ENCODE measurements at places on chromosomes 11 and 22.
A peak's percentile ranks its signal among the peaks of the same experiment; 100 is the strongest.

GRCh38 chr11:72058416-72059034 lies 21.8 kb downstream of the NUMA1 start:
- peak; percentile 83 for DNase-seq

- no peak for DNase-seq
Observed at GRCh38 chr11:11660363-11660740, 38.5 kb upstream of the GALNT18 start.

DNA sequence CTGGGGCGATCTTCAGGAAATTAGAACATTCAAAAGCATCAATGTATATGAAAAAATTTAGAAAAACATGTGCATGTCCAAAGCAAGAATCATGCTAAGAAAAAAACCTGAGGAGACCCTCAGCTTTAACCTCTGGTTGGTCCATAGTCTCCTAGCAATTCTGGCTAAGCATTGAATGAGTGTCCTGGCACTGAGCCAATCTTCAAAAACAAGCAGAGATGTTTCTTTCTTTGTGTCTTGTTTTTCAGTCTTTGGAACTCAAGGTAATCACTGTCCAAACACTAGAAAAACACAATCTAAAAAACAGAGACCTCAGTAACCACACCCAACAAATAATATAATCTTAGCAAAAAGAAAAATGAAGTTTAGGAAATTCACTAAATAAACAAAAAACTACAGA lies 205.4 kb upstream of the CARD18 start:
- no peak for DNase-seq

DNA sequence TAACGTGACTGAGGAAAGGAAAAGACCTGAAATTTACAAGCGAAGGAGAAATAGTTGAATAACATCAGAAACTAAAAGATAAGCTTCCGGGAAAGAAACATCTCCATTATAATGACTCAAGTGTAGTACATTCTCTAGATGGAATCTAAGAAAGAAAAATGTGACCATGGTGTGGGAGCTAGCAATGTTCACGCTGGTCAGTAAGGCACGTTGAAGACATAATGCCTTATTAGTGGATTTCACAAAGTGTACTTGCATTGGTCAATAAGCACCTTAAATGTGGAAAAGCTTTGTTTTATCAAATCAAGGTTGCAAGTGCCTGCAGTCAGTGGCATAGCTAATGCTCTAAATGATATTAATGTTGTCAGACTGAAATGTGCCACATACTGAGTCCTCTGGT lies 2.8 kb upstream of the LARGE1 start:
- no peak for DNase-seq

- DNase-seq: peak; percentile 88
Observed at GRCh38 chr11:19071255-19071654, 10.7 kb upstream of the MRGPRX2 start.

DNA sequence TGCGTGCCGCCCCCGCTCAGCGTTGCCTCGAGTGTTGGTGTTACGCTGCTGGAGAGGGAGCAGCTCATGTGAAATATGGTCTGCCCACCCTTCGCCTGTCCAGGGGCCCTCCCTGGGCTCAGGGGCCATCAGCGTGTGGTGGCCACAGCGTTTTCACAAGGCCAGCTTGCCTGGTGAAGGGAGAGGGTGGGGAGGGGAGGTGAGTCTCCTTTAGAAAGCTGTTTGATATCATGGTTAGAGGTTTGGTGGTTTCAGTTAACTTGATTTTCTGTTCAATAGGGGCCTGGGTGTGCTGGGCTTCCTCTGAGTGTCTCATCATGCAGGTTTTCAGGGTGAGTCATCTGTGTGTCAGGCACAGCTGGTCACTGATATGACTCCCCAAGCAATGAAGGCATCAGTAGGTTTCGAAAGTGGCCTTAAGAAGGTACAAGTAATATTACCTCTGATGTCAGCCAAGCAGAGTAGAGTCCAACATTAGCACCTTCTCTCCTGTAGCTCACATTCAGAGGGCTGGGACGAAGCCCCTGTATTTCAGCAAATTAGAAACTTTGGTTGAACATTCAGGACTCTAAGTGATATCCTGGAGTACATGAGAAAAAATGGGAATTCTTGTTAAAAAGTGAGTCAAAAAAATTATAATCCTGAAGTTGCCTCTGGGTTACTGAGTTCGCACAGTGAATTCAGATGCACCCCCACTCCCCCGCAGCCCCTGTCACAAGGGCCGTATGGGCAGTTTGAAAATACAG lies 172.5 kb downstream of the TBC1D22A start:
- peak; percentile 83 for DNase-seq

DNA sequence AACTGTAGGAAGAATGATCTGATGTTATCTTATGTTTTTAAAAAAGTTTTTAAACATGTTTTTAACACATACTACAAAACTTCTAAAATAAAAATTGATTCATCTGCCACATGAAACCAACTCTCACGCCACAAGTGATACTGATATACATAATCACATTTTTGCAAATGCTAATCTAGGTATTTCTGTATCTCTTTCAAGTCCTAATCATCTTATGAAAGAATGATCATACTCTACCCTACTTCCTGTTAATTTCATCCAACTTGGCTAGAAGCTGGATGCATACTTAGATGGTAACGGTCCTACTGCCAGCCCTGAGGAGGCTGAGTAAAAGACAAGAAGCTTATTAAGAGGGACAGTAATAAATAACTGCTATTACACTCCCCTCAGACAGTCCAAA lies 19.2 kb downstream of the THAP12 start:
- DNase-seq: no peak

GRCh38 chr11:5284637-5285036 lies 14.9 kb upstream of the HBE1 start:
- no peak for DNase-seq

DNA sequence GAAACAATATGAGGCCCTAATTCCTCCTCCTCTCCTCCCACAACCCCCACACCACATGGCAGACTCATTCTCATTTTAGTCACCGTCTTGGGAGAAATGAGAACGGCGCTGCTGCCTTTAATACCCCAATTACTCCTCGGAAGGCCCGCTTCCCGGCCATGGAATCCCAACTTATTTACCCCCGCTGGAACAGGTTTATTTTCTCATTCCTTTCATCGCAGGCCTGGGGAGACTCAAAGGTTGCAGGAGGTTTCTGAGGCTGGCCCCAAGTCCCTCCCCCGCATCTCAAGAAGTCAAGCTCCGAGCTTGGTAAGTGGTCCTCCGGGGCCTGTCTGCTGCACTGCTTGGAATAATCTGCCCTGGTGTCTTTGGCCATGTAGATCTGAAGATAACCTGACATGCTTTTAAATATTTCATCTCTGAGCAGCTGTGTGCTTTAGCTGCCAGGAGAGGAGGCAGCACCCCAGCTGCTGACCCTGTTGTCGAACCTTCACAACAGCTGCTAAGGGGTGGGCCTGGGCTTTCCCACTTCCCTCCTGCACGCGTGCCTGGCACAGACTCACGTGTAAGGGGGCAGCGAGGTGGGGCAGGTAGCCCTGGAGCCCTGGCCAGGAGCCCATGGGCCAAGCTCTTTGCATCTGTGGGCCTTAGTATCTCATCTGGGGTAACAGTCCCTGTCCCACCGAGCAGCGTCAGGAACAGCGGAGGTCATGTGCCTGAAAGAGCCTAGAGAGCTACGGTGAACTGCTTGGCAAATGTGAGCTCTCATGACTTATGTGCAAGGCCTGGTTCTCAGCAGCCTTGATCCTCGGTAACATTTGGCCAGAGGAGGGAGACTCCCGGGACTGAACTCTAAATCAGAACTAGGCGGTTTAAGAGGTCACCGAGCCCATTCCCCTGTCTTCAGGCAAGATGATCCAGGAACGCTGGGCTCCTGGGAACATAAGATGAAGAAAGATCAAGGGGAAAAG lies 164.6 kb downstream of the ST3GAL4 start:
- peak; percentile 49 for DNase-seq

DNA sequence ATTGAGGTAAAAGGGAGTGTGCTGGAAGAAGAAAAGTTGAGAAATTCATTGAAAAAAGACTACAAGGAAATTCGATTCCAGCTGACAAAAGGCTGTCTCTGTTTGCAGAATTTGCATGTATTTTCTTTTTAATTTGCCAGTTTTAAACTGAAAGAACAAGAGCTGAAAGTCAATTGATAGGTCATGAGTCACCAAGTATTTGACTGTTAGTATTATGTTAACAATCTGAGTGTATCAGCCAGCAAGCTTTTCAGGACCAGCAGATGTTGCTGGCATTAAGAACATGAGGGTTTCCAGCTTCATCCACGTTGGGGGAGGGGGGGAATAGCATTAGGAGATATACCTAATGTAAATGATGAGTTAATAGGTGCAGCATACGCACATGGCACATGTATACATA lies 726.7 kb downstream of the METTL15 start:
- DNase-seq: peak; percentile 66

DNA sequence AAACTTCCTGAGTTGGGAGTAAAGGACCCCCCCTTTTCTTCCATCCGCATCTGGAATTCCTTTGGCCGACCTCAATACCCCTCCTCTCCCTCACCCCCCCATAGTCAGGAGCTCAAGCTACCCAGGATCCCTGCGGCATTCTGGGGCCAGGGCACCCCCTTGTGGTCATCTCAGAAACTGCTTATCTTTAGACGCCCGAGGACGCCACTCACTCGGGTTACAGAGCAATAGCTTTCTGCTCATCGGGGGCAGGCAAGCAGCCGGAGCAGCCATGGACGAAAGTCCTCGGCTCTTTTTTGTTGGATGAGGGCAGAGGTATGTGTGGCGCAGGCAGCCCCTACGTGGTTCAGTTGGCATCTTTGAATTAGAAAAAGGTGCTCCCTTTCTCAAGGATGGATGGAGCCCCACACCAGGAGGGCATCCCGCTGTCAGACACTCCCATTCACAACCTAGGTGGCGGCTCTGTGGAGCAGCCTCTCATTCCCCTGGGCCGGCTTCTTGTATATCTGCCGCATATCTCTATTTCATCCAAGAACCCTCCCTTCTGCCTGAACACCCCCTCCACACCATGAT lies 2.3 kb downstream of the C1QTNF5 start:
- peak; percentile 83 for DNase-seq

DNA sequence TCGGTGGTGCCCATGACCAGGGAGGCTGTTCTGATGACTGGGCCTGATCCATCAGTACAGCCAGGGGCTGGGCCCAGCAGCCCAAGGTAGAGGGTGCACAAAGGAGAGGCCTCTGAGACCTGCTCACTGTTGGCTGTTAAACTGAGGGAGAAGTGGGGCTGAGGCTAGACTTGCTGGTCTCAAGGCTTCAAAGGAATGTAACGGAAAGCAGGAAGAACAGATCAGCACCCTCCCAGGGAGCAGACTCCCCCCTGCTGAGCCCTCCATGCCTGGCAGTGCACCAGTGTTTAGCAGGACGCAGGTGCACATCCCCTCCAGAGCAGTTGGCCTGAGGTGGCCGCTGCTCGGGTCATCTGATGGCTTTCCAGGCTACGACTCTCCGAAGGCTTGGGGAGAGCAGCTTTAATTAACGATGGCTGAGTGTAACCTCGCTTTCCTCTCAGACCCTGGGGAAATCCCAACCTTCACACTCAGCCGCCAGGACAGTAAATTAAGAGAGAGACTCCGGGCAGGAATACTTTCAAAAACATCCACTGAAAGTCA lies 255.7 kb upstream of the NARS2 start:
- DNase-seq: no peak

DNA sequence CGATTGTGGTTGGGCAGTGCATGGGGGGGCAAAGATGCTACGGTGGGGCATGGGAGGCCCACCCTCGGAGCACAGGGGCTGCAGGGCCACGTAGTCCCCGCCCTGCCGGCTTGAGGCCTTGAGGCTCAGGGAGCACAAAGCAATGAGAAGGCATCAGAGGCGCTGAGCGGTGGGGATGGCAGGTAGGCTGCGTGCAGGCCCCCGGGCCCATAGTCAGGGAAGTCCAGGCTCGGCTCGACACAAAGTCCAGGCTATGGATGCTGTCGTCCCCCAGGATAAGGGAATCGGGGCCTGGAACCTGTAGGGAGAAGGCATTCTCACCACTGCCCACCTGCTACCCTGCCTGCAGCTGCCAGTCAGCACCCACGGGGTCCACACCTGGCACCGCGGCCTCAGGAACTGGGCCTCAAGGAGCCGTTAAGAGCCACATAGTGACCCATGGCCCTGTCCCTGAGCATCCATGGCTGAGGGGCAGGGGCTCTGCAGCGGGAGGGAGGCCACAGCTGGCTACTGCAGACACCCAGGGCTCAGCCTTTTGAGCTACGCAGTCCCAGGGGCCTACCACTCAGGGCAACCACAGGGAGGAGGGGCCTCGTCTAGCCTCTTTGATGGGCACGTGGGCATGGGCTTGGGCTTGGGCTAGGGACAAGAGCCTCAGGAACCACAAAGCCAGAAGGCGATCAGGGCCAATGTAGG lies 179.7 kb downstream of the IGLL1 start:
- no peak for DNase-seq

GRCh38 chr11:45155627-45156180 lies 9.3 kb downstream of the PRDM11 start:
- DNase-seq: no peak

GRCh38 chr22:50076646-50077535 lies 8.3 kb downstream of the MLC1 start:
- DNase-seq: no peak

DNA sequence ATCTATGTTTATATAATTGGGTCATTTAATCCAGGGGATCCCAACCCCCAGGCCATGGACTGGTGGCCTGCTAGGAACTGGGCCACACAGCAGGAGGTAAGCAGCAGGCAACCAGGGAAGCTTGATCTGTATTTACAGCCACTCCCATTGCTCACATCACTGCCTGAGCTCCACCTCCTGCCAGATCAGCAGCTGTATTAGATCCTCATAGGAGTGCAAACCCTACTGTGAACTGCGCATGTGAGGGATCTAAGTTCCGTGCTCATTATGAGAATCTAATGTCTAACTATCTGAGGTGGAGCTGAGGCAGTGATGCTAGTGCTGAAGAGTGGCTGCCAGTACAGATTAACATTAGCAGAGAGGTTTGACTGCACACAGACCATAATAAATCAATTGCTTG lies 32.8 kb downstream of the MS4A2 start:
- DNase-seq: no peak

- no peak for DNase-seq
Observed at GRCh38 chr11:104956528-104956927, 11.8 kb downstream of the CASP4 start.

DNA sequence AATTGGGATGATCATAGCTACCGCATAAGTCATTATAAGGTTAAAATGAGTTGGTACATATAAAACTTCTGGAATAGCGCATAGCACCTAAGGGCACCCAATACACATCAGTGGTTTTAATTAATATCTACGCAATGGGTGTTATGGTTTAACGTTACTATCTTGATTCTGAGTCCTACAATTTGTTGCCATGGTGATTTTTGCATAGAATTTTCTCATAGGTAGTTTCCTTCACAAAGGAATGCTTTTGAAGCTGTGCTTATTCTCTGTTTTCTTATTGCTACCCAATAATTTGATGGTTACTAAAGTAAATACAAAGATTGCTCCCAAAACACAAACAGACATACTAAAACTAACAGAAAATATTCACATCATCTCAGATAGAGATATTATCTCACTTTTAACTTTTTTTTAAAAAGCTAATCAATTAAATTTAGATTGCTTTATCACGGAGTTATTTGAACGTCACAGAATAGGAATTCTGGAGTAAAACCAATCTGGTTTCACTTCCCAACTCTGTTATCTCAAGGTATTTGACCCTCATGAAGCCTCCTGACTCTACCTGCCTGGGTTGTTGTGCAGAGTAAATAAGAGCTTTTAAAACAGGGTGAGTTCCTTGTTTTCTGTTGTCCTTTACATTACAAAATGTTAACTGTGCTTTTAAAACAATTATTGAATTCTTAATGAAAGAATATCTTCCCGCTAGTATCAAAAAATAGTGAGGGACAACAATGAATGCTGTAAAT lies 635.5 kb upstream of the CCDC90B start:
- no peak for DNase-seq

- DNase-seq: peak; percentile 49
Observed at GRCh38 chr11:65116370-65117205, 913 bp downstream of the ZNHIT2 start.
